CD4-positive, alpha-beta memory T cell (primary cell): ENCODE measurements at places on chromosomes 12 and 14. TPM values are rescaled to one million over a fixed set of nuclear protein-coding genes. Genes with fewer than 3 reads are reported as not detected.
A peak's percentile ranks its signal among the peaks of the same experiment; 100 is the strongest.

The SLC15A4 gene
- total RNA-seq = 13.1 TPM

The ASCL1 gene
- not detected for total RNA-seq

The SMOC1 gene
- total RNA-seq = not detected

DNA sequence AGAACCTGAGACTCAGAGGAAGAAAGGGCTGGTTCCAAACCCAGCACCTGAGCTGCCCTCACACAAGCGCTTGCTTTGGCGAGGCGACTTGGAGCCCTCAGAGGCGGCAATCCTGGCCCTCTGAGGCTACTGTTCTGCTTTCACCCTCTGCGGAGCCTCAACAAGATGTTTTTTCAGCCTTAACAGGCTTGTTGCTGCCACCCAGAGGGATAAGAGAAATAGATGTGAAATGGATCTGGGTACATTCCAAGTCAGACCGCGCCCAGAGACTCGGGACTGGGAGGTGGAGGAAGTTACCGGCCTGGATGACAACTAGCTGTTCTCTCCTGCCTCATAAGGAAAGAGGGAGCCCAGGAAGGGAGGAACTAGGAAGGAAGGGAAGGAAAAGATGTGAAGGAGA is 89.6 kb downstream of the TTC7B start:
- H3K4me3 ChIP-seq = no peak overlapping the region
- no peaks in the 10 kb centered on the region for H3K36me3 ChIP-seq
- H3K27ac ChIP-seq = no peak overlapping the region
- H3K4me1 ChIP-seq = no peaks in the 10 kb centered on the region
- DNase-seq = no peak

DNA sequence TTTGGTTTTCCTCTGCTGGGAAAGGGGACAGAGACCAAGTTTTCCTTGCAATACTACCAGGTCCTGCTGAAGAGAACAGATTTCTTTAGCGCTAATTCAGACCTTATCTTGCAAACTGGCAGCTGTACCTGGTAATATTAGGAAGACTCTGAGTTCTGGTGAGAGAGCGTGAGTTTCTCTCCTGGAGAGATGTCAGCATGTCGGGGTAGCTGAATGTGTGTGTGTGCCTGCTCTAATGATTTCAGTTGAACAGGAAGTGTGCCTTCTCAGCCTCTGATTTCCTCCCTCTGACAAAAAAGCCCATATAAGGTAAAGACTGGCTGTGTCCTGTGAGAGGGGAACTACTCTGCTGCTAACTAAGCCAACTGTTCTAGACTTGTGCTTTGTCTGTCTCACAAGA is 10.3 kb upstream of the ERP27 start:
- peak overlapping the region; percentile 52 for H3K4me3 ChIP-seq
- peaks cover 91% of the 10 kb centered on the region for H3K4me1 ChIP-seq

- no peak overlapping the region for H3K27ac ChIP-seq
- no peaks in the 10 kb centered on the region for H3K36me3 ChIP-seq
- H3K4me3 ChIP-seq = no peak overlapping the region
- peaks cover 14% of the 10 kb centered on the region for H3K4me1 ChIP-seq
Observed at GRCh38 chr14:106518054-106518943, 991.9 kb downstream of the TMEM121 start.

DNA sequence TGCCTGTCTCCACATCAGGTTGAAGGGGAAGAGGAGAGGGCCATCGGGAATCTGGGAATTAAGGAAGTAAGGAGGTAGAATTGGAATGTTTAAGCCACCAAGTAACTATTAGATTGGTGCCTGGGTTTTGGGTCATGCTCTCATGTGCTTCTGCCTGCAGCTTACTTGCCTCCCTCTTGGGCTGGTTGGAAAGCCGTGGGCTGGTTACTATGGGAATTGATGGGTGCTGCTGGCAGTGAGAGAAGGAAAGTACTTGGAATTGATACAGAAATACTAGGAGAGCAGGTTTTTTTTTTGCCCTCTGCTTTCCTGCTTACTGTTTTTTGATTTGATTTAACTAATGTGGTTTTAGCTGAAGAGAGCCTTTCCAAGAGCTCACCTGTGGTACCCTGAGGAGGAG is 493.5 kb upstream of the RGS6 start:
- H3K4me3 ChIP-seq = no peak overlapping the region
- H3K4me1 ChIP-seq = peaks cover 9% of the 10 kb centered on the region
- DNase-seq = no peak
- no peaks in the 10 kb centered on the region for H3K27me3 ChIP-seq

DNA sequence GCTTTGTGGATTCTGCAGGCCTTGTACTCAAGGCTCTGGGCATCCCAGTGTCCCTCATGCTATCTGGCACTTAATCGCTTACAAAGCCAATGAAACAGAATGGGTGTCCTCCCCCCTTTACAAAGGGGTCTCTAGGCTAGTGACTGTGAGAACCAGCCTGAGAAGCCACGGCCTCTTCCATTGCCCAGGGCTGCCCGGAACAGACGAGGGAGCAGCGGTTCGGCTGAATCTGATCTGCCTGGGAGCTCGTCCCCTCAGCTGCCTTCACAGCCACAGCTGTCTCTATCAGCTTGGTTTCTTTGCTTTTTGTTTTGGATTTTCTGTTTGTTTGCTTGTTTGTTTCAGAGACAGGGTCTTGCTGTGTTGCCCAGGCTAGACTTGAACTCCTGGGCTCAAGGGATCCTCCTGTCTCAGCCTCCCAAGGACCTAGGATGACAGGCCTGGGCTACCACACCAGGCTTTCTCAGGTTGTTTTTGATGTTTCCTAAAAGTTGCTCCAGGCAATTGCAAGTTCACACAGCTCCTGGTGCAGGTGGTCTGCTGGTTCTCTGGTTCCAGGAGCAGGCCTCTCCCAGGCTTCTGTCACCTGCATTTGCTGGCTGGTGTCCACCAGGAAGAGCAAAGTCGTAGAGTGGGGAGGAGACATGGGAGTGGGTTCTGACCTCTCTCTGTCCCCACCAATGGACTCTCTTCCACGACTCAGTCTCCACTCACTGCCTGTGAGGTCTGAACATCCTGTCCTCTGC is 10.9 kb upstream of the RIN3 start:
- H3K27ac ChIP-seq = no peak overlapping the region
- H3K36me3 ChIP-seq = no peaks in the 10 kb centered on the region
- no peak overlapping the region for H3K4me3 ChIP-seq
- peaks cover 13% of the 10 kb centered on the region for H3K4me1 ChIP-seq

DNA sequence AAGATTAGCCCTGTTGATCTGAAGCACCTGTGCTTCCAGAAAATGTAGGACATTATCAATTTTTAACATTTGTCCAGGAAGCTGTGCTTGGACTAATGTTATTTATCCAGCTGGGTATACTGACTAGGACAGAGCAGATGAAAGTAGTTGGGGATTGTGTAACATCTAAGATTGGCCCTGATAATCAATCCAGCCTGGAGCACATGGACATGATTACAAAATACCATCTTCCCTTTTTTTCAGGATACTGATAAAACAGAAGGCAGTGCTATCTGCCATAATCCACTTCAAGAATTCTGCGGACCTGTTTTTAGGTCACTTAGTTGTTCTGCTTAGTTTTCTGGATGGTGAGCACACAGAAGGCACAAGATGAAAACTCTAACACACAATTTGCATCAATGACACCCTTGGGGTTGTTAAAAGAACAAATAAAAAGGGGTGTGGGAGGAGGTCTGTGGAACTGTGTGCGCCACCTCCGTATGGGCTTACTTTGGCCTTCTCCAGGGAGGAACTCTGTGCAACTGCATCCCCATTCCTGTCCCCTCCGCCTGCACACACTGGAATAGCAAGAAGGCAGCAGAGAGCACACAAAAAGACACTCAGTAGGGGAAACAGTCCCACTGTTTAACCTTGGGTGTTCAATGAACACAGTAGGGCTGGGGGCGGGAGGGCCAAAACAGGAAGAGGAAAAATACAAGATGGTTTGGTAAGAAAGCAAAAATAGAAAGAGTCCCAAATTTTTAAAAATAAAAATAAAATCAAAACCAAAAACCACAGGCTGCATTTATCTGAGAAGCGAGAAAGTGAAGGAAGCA is 31.1 kb upstream of the DUSP6 start:
- H3K27ac ChIP-seq = no peak overlapping the region
- H3K4me3 ChIP-seq = no peak overlapping the region
- no peaks in the 10 kb centered on the region for H3K36me3 ChIP-seq
- H3K27me3 ChIP-seq = no peaks in the 10 kb centered on the region
- H3K4me1 ChIP-seq = no peaks in the 10 kb centered on the region

- H3K36me3 ChIP-seq = no peaks in the 10 kb centered on the region
- no peaks in the 10 kb centered on the region for H3K27me3 ChIP-seq
- H3K4me3 ChIP-seq = no peak overlapping the region
- H3K27ac ChIP-seq = no peak overlapping the region
Observed at GRCh38 chr12:26158078-26158764, 33.4 kb upstream of the BHLHE41 start.

GRCh38 chr14:61346793-61347192 is 25.4 kb downstream of the PRKCH start:
- no peak for DNase-seq
- no peaks in the 10 kb centered on the region for H3K36me3 ChIP-seq
- H3K27me3 ChIP-seq = no peaks in the 10 kb centered on the region
- peaks cover 100% of the 10 kb centered on the region for H3K4me1 ChIP-seq
- H3K4me3 ChIP-seq = peak overlapping the region; percentile 18

DNA sequence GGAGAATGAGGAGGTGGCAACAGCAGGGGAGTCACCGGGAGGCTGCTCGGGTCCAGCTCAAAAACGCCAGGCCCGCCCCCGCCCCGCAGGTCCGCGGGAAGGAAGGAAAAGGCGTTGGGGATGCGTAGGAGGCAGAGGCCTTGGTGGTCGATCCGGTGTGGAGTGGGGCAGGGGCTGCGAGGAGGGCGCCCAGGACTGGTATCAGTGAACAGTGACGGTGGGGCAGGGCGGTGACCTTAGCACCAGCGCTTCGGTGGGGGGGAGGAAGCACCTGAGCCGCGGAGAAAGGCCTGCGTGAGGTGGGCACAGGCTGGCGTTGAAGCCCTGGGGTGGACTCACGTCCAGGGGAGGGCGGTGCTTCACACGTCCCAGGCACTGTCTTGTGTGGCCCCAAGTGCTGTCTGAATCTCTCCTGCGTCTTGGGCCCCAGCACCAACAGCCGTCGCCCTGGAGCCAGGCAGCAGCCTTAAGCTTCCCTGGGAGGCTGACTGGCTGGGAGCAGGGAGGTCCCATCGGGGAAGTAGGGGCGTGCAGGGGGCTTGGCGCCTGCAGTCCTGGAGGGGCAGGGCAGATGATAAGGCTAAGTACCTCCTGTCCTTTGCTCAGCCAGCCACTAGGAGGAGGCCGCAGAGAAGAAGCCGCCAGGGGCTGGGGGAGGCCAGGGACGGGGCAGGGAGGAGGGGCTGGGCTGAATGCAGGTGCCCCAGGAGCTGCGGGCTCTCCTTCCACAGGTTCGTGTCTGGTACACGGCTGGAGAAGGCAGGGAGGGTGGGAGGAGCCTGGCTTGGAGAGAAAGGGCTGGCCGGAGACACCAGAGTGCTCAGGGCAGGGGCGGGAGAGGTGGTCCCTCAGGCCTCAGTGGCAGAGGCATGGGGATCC is 26.5 kb downstream of the ZBTB42 start:
- no peaks in the 10 kb centered on the region for H3K27me3 ChIP-seq
- no peak overlapping the region for H3K27ac ChIP-seq
- H3K4me3 ChIP-seq = no peak overlapping the region
- peaks cover 21% of the 10 kb centered on the region for H3K4me1 ChIP-seq
- no peaks in the 10 kb centered on the region for H3K36me3 ChIP-seq

- no peaks in the 10 kb centered on the region for H3K36me3 ChIP-seq
- H3K27ac ChIP-seq = no peak overlapping the region
- H3K4me1 ChIP-seq = no peaks in the 10 kb centered on the region
Observed at GRCh38 chr12:39102474-39103209, 197.3 kb upstream of the CPNE8 start.
